Caco-2 (cell line): ENCODE measurements at places on chromosomes 7 and 10. TPM values are rescaled to one million over a fixed set of nuclear protein-coding genes. Genes with fewer than 3 reads are reported as not detected.

DNA sequence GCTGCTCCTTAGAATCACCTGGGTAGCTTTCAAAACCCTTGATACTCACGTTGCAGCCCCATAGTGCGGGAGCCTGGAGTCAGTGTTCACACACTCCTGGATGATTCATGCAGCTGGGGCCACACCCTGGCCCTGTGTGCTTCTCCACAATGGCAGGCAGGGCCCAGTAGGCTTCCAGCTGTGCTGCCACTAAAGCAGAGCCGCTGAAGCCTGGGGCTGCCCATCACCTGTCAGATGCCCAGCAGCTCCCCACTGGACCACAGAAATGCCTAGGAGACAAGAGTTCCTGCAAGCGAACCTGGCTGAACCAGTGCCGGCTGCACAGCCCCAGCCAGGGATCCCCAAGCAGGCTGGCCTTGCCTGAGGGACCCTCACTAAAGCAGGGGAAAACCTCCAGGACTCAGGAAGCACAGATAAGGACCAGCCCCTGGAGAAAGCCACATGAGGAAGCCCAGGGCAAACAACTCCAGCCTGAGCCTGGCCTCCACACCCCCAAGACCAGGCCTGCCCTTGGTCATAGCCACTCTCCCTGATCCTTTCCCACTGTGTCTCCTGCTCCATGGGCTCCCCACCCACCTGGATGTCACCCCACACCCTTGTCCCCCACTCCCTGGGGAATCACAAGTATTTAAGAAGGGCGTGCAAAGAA lies 111.9 kb downstream of the GRID1 start:
- peak; percentile 29 for DNase-seq

- no peak for DNase-seq
These were observed 24.2 kb upstream of the AQP1 start for GRCh38 chr7:30887464-30887872.

GRCh38 chr7:129530795-129531391 lies 28.6 kb downstream of the SMKR1 start:
- no peak for DNase-seq

- no peak for DNase-seq
These were observed 265.9 kb upstream of the MKLN1 start for GRCh38 chr7:131061818-131062217.

- no peak for DNase-seq
These were observed 445 bp downstream of the SSBP1 start for GRCh38 chr7:141738592-141739013.

GRCh38 chr10:69451784-69452251 lies 553 bp downstream of the TSPAN15 start:
- peak; percentile 66 for DNase-seq

DNA sequence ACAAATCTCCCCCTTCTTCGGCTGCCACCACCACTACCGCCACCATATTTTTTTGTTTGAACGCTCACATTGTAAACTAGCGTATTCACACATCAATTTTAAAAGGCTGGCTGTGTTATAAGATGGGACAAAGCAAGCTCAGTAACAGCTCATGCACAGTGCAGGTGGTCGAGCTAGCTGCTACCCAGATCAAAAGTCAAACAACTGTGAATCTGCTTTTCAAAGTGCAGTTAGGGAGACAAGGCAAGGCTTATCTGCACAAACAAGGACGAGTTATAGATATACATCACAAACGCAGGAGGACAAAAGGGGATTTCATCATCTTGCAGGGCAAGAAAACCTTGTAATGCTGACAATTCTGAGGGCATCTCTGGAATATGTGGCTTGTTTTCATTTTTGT lies 231.6 kb downstream of the VTI1A start:
- DNase-seq = peak; percentile 36

- DNase-seq = no peak
These were observed 492.5 kb downstream of the XPNPEP1 start for GRCh38 chr10:109430799-109431198.

GRCh38 chr7:38086857-38087256 lies 91.2 kb upstream of the STARD3NL start:
- DNase-seq = no peak

- no peak for DNase-seq
These were observed 152.6 kb upstream of the RNF32 start for GRCh38 chr7:156487811-156488533.

TCERG1L gene
- total RNA-seq = not detected in 2 replicates

- no peak for DNase-seq
These were observed 39.9 kb upstream of the LYZL1 start for GRCh38 chr10:29249018-29249417.

DNA sequence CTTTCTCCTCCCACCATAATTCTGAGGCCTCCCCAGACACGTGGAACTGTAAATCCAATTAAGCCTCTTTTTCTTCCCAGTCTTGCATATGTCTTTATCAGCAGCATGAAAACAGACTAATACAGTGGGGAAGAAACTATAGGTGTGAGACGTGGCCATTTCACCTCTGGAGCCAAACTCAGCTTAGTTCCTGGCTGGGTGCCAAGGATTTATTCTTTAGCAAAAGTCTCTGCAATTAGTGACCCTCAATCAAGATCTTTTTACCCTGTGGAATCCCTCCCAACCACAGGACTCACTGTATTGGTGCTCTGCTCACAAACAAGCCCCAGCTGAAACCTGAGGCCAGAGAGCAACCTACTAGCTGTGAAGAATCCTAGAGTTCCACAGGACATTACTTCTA lies 28.1 kb upstream of the SFTPD start:
- no peak for DNase-seq

SFRP4 gene
- not detected in 2 replicates for total RNA-seq

DNA sequence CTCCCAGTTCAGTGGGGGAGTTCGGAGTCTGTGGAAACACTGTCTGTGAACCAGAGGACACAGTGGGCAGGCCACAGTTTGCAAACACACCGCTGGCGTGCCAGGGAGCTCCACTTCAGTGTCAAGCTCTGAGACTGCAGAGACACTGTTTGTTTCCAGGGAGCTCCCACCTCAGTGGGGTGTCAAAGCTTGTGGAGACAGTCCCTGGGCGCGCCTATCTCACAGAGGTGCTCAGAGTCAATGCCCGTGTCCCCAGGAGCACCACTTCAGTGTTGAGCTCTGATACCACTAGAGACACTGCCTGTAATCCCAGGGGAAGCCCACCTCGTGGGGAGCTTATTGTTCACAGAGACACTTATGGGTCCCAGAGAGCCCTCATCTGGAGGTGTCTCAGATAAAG lies 4.3 kb downstream of the MYO1G start:
- DNase-seq = no peak
